ENCODE measurements at places on chromosomes 1 and 21. TPM values are rescaled to one million over a fixed set of nuclear protein-coding genes. Genes with fewer than 3 reads are reported as not detected.

Gene ZNF362
- total RNA-seq = 1.7 TPM

Gene PADI4
- not detected for total RNA-seq

Gene NEGR1
- 22.5 TPM for total RNA-seq

Gene GJC2
- total RNA-seq = 9.7 TPM

Gene AMY1A
- total RNA-seq = not detected
